ENCODE measurements at places on chromosomes 12 and 14.
A peak's percentile ranks its signal among the peaks of the same experiment; 100 is the strongest.

DNA sequence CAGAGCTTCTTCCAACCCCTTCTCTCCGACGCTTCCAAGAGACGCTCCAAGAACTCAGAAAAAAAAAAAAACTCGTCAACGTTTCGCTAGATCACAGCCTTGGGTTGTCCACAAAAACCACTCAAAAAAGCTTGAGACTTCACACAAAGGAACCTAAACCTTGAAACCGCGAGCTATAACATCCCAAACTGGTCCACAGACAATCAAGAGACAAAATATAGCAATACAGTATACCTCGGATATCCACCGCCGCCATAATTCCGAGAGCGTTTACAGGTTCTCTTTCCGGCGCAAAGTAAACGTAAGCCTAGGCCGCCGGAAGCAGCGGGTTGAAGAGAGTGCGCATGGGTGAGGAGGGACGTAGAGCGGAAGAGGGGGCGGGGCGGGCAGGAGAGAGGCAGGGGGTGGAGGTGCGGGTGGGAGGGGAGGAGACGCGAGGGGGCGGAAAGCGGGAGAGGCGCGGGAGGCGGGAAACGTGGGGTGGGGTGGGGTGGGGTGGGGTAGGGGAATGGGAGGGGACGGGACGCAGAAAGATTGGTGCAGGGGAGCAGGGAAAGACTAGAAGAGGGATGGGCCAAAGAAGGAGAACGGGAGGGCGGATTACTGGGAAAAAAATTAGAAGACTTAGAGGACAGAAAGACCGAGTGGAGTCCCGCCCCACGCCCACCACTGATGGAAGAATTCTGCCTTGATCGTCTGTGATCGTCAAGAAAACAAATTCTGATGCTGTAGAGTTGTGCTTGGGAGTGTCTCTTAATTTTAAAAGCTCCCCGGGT is at the start of gene MED6:
MED6 (minus strand) TSS at position 274 of the 776 bp plus-strand sequence; CDS start at position 256, 18 bp downstream.
- peak; percentile 69 for DNase-seq

GRCh38 chr12:19932413-19932812 is 435.9 kb upstream of the PDE3A start:
- no peak for DNase-seq

GRCh38 chr12:109098651-109099050 is 1.3 kb downstream of the UNG start:
- DNase-seq, result no peak

DNA sequence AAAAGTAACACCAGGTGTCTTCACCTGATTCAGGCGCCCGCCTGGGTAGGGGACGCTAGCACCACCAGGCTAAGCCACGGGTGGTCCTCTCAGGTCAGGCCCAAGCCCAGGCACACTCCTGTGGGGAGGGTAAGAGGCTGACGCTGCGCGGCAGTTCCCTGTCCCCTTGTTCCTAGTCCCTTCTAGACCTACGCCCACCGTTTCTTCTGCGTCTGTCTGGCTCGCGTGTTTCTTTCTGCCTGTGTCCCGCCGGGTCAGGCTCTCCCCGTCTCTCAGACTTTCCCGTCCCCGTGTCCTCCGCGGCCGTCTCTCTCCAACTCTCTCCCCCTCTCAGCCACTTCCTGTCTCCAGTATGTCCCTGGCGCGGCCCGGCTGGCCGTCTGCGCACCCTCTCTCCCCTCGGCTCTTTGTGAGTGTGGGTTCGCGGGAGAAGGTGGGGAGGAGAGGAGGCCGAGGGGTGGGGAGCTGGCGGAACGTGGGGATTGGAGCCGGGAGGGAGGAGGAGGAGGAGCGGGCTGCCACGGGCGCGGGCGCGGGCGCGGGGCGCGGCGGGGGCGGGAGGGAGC is 3.1 kb upstream of the TNS2 start:
- no peak for DNase-seq

- no peak for DNase-seq
Measured at GRCh38 chr12:121287267-121287954, 9.1 kb downstream of the CAMKK2 start.

DNA sequence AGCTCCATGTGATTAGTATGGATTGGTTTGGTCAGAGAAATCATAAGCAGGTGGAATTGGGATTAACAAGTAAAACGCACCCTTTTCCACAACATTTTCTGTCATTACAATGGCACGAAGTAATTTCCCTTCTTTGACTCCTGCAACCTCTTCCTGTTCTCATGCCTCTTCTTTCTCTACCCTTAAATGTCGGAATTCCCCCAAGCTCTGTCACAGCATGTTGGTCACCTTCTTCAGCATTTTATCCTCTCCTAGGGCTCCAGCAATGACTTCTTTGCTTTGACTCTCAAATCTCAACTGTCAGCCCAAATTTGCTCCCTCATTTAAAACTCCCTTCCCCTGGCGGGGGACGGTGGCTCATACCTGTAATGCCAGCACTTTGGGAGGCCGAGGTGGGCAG is 5.3 kb upstream of the GRIP1 start:
- no peak for DNase-seq

GRCh38 chr14:23439107-23439835 is 3.8 kb upstream of the MYH7 start:
- DNase-seq, result no peak

GRCh38 chr12:47052274-47052673 is 27.1 kb upstream of the PCED1B start:
- DNase-seq, result no peak

DNA sequence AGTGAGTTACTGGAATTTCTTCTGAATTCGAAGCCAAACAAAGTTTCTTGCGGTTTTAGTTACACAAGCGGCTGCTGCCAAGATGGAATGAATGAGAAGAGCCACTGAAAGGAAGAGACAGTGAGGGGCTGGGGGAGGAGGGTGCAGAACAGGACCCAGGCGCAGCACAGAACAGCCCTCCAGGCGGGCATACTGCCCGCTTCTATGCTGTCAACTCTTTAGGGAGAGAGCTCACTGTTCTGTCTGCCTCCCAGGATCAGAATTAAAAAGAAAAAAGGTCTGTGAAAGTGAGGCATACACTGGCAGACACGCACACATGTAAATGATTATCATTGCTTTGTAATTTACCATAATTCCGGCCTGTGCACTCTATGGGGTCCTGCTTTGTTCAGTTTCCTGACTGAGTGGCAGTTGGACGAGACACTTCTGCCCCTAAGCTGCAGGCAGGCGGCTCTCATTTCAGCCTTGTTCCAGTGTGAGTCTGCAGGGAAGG is 231.6 kb downstream of the CACNA1C start:
- DNase-seq, result no peak

DNA sequence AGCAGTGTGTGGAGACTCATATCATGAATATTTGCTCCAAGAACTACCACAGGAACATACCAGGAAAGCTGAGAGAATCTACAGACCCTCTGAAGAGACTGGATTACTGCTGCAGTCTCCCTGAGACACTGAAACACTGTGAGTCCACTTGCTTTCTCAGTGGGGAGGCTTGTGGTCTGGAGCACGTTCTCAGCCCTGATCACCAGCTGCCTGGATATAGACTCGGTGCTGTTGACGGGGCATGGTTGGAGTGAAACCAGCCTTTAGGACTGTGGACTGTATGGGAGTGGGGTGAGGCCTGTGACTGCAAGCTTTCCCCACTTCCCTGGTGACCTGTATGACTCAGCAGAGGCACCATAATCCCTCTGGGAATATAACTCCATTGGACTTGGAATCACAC is 525.8 kb upstream of the FBXO33 start:
- DNase-seq, result no peak

DNA sequence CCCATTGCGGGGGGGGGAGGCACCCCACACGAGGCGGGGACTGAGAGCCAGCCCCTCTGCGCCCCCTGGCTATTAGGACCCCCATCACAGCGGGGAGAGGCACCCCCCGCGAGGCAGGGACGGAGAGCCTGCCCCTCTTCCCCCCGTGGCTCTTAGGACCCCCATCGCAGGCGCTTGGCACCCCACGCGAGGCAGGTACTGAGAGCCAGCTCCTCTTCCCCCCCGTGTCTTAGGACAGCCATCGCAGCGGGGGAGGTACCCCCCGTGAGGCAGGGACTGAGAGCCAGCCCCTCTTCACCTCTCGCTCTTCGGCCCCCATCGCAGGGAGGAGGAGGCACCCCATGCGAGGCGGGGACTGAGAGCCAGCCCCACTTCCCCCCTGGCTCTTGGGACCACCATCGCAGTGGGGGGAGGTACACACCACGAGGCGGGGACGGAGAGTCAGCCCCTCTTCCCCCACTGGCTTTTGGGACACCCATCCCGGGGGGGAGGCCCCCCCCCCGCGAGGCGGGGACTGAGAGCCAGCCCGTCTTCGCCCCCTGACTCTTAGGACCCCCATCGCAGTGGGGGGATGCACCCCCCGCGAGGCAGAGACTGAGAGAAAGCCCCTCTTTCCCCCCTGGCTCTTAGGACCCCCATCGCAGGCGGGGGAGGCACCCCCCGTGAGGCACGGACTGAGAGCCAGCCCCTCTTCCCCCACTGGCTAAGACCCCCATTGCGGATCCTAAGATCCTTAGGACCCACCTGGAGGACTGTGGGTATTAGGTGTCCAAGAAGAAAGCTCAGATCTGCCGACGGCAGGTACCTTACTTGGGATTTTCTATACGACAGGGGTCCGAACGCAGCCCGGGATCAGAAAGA is 198.6 kb upstream of the PZP start:
- no peak for DNase-seq

- no peak for DNase-seq
Measured at GRCh38 chr12:113298861-113299545, 35.9 kb downstream of the SLC8B1 start.

GRCh38 chr12:20490213-20490612 is 121.9 kb downstream of the PDE3A start:
- DNase-seq, result no peak

- no peak for DNase-seq
Measured at GRCh38 chr12:124452576-124453331, 114.7 kb downstream of the NCOR2 start.

DNA sequence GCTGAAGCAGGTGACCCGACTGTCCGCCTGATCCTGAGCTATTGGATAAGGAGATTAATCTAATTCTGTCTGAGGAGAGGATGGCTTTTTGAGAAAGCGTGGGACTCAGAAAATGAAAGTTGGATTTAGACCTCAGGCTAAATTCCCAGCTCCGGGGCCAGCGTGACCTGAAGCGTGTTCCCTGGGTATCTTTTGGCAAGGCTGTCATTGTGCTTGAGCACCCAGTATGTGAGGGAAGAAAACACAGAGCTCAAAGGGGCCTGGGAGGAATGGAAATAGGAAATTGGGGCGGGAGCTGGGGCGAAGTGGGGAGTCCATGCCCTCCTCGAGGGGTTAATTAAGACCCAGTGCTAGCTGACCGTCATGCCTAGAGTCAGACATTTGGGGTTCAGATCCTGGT is 17.5 kb upstream of the CCDC63 start:
- no peak for DNase-seq

- DNase-seq, result no peak
Measured at GRCh38 chr12:54479421-54479820, 6.0 kb upstream of the GTSF1 start.

- no peak for DNase-seq
Measured at GRCh38 chr12:2154521-2154920, 101.7 kb downstream of the CACNA1C start.

GRCh38 chr12:2231011-2231595 is 178.3 kb downstream of the CACNA1C start:
- no peak for DNase-seq

DNA sequence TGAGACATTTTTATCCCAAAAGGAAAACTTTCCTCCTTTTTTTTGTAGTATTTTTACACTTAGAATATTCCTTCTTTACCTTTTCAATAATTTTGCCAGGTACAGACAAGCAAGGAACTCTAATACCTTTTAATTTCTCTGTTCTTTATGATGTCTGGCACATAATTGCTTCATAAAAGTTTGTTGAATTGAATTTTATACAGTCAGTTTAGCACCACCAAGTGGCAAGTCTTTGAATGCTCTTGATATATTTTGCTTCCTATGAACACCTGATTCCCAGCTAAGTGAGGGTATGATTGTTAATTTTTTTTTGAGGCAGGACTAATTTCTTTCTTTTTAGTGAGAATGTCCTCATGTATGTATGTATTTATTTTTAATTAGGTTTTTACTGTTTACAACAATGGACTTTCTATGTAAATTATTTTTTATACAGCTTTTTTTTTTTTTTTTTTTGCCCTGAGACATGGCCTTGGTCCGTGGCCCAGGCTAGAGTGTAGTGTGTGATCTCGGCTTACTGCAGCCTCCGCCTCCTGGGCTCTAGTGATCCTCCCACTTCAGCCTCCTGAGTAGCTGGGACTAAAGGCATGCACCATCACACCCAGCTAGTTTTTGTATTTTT is 6.9 kb downstream of the TBC1D15 start:
- no peak for DNase-seq

DNA sequence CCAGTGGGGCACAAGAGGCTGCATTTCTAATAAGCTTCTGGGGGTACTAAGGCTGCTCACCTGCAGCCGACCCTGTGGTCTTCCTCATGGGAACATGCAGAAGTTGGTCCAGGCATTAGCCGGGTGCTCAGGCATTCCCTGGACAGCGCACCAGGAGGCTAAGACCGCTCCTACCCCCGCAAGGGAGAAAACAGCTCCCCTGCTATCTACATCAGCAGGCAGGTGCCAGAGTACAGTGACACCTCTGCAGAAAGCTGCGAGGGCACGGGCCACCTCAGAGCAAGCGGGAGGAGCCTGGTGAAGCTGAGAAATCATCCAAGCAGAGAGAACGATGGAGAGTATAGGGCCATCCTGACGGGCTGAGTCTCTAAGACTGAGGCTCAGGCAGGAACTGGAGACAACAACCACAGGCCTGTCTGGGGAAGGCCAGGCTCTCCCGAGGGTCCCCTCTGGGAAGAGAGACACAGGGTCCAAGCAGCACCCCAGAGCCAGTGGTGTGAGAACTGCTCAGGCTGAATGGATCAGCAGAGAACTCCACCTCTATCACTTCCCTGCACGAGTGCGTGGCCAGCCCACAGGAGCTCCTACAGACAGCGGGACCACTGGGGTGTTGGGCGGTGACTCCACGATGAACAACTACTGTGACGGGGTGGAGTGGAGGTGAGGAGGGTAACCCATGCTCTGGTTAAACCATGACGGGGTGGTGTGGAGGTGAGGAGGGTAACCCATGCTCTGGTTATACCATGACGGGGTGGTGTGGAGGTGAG is 62.1 kb downstream of the AMN start:
- DNase-seq, result no peak

DNA sequence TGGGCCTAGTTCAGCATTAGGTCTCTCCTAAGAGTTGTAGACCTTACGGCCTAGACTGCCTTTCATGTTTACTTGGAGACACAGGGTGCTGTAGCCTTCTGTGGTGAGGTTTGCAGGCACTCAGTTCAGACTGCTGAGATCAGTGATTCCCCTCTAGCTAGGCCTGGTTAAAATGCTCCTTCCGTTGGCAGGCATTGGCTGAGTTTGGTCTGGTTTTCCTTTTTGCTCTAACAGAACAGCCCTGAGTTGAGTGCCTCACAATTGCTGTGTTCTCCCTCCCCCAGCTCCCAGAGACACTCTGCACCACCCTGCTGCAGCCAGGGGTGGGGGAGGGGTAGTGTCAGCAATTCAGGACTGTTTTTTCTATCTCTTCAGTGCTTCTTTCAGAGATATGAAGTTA is 178.9 kb upstream of the DYRK2 start:
- DNase-seq, result no peak

DNA sequence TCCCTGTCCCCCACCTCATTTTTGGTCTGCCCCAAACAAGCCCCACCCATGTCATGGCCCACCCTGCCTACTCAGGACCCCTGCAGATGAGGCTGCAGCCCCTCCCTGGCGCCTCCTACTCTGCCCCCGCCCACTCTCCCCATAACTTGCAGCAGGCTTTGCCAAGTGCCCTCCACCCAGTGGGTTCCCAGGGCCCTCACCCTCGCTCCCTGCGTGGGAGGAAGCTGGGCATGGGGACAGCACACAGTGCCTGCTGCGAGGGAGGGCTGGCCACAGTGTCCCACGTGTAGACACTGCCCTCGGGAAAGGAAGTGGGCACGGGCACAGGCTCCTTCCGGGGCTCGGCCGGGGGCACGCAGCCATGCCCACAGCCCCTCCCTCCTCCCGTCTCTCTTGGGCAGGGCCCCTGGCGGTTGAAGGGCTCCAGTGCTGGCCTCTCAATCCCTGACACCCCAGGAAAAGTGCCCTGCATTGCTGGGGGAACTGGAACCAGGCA is 9.4 kb downstream of the AKT1 start:
- DNase-seq, result no peak

All from activated CD8-positive, alpha-beta memory T cell treated with anti-CD3 and anti-CD28 coated beads for 1 hour (primary cell).